ENCODE measurements at places on chromosomes 11 and 22.

GRCh38 chr11:59418156-59418555 is 8.1 kb downstream of the OR5A2 start:
- no peak for DNase-seq

GRCh38 chr11:121037016-121037415 is 13.1 kb downstream of the TBCEL start:
- no peak for DNase-seq

- DNase-seq: no peak
Observed at GRCh38 chr11:371051-371450, 1.8 kb downstream of the B4GALNT4 start.

- no peak for DNase-seq
Observed at GRCh38 chr11:133811850-133812685, 33.2 kb downstream of the SPATA19 start.

DNA sequence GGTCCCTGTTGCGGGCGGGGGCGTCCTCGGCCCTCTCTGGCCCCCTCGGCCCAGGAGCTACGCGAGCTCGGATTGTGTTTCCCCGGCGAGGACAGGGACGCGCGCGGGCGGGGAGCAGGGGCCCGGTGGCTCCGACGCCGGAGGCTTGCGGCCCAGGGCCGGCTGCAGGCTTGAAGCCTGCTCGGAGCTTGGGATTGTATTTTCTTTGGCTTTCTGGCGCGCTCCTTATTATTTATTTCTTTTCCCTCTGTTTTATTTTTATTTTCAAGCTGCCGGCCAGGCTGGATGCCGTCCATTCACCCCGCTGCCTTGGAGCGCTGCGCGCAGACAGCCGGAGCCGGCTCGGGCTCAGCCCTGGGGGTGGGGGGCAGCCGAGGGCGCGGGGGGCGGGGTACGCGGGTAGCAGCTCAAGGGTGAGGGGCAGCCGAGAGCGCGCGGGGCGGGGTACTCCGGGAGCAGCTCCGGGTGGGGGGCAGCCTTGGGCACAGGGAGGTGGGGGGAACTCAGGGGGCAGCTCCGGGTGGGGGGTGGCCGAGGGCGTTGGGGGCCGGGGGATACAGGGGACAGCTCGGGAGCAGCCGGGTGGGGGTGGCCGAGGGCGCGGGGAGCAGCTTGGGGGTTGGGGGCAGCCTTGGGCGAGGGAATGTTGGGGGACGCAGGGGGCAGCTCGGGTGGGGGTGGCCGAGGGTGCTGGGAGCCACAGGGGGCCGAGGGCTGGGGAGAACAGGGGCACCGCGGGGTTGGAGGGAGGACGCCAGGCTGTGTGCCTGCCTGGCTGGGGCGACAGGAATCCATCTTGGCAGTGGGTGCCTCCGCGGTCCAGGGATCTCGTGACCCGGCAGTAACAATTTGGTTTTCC is 42.7 kb downstream of the KCNJ1 start:
- DNase-seq: no peak

DNA sequence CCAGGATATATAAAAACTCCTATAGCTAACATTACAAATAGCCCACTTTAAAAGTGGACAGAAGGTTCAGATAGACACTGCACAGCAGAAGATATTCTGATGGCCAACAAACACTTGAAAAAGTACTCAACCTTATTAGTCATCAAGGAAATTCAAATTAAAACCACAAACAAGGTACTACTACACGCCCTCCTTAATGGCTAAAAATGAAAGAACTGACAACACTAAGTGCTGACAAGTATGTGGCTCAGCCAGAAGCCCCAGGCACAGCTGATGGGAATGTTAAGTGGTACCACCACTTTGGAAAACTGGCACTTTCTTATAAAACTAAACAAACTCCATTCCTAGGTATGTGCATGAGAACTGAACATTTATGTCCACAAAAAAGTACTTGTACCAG is 320.1 kb downstream of the TBC1D22A start:
- DNase-seq: no peak

- DNase-seq: no peak
Observed at GRCh38 chr11:69310934-69311766, 17.2 kb downstream of the MYEOV start.

GRCh38 chr11:80317612-80318011 is 876.8 kb upstream of the TENM4 start:
- DNase-seq: no peak

- DNase-seq: no peak
Observed at GRCh38 chr11:102590276-102591049, 34.7 kb downstream of the MMP20 start.

GRCh38 chr11:12860827-12861226 is 148.3 kb upstream of the RASSF10 start:
- DNase-seq: no peak

- DNase-seq: no peak
Observed at GRCh38 chr11:63811522-63811921, 1.7 kb upstream of the SPINDOC start.

GRCh38 chr11:426851-427250 is 12.1 kb upstream of the SIGIRR start:
- DNase-seq: no peak

- no peak for DNase-seq
Observed at GRCh38 chr11:43979571-43980219, 37.3 kb downstream of the C11orf96 start.

DNA sequence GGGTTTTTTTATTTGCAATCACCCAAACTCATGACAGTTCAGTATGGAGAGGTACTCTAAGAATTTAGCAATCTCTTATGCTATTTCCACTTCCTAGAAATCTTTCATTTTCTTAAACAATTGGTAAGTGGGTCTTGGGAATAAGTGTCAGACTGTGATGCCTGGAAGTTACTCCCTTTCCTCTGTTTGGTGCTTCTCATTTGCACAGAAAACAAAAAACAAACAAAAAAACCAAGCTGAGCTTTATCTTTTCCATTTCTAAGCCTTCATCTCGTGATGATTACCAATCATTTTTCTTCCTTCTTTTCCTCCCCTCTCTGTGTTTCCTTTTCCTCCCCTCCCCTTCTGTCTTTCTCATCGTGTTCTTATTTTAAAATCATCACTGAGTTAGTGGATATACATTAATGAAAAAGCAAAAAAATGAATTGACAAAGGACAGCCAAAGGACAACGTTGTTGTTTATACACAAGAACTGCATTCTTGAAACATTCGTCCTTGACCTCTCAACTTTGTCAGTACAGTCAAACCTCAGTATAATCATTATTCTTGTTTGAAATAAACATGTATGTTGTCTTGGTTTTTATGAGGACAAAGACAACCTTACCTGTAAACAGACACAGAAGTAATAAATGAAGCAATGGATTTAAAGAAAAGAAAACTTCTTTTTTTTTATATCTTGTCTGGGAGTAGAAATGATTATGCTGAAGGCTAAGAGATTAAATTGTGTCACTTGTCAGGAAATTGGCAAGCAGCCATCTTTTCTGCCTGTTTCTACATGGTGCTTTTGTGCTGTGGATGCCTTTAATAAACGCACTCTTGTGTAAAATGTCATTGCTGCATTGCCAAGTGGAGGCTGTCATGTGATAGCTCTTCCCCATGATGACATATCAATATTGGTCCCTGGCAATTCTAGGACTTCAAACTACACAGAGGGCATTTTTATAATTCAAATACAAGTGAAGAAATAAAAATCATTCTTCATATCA is 803.2 kb upstream of the CCDC90B start:
- no peak for DNase-seq

- DNase-seq: no peak
Observed at GRCh38 chr22:41687901-41688364, 734 bp downstream of the SNU13 start.

GRCh38 chr11:114080219-114080618 is 20.7 kb downstream of the ZBTB16 start:
- no peak for DNase-seq

- DNase-seq: no peak
Observed at GRCh38 chr11:76635991-76636738, 34.4 kb downstream of the LRRC32 start.

- DNase-seq: no peak
Observed at GRCh38 chr11:70189622-70190021, 13.5 kb upstream of the FADD start.

- DNase-seq: no peak
Observed at GRCh38 chr11:17015627-17016126, 1.5 kb upstream of the PLEKHA7 start.

- DNase-seq: no peak
Observed at GRCh38 chr11:2142762-2143202, 3.6 kb upstream of the IGF2 start.

- no peak for DNase-seq
Observed at GRCh38 chr11:778976-779954, 2.0 kb upstream of the GATD1 start.

- peak; percentile 52 for DNase-seq
Observed at GRCh38 chr22:29202212-29203192, 3.2 kb upstream of the EMID1 start.

- DNase-seq: no peak
Observed at GRCh38 chr11:12841946-12842630, 167.0 kb upstream of the RASSF10 start.

- no peak for DNase-seq
Observed at GRCh38 chr22:49509016-49509415, 318.7 kb downstream of the BRD1 start.

- DNase-seq: no peak
Observed at GRCh38 chr22:49833340-49834007, 5.8 kb upstream of the BRD1 start.

DNA sequence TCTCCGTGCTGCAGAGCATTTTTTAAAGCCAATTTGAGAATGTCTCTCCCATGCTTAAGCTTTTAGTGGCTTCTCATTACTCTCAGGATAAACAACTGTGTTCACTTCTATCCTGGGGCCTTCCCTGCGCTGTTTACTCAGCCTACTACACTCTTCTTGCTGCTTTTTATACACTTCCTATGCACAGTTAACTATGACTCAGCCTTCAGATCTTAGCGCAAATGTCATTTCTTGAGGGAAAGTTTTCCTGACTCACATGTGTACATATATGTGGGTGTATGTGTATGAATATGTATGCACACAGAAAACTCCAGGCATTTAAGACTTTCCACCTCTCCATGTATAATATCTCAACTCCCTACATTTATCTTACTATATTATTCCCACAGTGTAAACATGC is 9.8 kb downstream of the THAP12 start:
- DNase-seq: no peak

- no peak for DNase-seq
Observed at GRCh38 chr11:47366020-47366490, 12.3 kb downstream of the SPI1 start.

DNA sequence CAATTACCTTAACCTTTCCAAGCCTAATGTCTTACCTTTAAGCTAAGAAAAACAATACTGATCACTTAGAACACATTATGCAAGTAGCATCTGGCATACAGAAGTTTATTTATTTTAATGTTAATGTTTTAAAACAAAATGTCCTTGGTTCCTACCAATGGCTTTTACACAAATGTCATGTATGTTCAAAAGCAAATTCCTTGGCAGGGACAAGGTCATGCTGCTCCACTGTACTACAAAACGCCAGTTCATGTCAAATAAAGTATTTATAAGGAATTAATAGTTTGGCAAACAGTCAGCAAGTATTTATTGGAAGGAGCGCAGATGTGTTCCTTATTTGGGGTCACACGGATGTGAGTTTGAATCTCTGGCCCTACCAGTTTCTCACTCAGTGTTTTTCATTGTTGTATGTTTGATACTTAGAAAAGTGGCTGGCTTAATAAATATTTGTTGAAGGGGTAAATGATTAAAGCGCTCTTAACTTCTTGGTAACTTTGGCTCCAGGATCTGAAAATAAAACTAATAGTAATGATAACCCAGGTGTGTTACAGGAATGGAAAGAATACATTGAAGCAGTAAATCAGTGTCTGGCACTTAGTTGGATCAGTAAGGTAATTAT is 18.6 kb downstream of the DDI1 start:
- DNase-seq: no peak

- no peak for DNase-seq
Observed at GRCh38 chr11:76114238-76114637, 92.1 kb downstream of the WNT11 start.

DNA sequence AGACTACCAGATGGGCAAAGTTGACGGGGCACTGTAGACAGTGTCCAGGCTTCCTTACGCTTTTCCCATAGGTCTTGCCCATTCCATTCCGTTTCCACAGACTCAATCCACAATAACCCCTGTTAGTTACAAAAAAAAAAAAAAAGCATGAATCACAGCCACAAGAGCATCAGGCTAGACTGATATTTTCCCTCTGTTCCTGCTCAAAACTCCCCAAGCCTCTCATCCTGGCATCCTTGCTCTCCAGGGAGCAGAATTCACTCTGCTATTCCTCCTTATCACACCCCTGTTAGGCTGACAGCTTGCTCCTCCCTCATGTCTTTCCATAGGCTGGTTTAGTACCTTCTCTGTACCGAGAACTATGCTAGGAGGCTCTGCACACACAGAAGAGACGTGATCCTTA is 42.2 kb downstream of the TMEM123 start:
- no peak for DNase-seq

GRCh38 chr11:57481915-57482781 is 21.8 kb downstream of the RTN4RL2 start:
- DNase-seq: no peak

DNA sequence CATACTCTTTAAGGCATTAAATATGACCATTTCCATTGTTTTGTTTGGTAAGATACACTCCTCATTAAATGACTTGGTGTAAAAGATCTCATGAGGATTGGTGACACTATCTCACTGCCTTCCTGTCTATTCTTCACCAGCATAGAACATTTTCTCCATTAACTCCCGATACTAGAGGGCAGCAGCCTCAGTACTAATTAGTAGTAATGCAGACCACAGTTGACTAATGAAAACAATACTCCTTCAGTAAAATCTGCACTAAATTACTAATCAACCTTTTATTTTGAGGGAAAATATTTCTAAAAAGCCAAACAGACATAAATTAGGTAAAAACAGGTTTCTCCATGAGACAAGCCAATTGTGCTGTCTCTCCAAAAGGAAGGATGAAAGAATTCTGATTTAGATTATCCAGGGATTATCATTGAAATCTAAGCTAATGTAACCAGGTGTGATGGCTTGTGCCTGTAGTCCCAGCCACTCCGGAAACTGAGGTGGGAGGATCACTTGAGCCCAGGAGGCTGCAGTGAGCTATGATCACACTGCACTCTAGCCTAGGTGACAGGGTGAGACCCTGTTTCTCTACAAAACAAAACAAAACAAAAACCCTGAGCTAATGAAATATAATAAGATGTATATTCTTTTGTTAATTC is 9.4 kb downstream of the PGM2L1 start:
- no peak for DNase-seq

Measured in activated T-cell treated with anti-CD3 and anti-CD28 coated beads, Interleukin-2, amount 50 U/mL, for 1 hour (primary cell).